Mucosa of gallbladder (tissue), 1 donor: ENCODE measurements at places on chromosomes 2 and 18.
A peak's percentile ranks its signal among the peaks of the same experiment; 100 is the strongest.

- DNase-seq = peak; percentile 19
These were observed 81.1 kb downstream of the RAPH1 start for GRCh38 chr2:203453858-203454451.

DNA sequence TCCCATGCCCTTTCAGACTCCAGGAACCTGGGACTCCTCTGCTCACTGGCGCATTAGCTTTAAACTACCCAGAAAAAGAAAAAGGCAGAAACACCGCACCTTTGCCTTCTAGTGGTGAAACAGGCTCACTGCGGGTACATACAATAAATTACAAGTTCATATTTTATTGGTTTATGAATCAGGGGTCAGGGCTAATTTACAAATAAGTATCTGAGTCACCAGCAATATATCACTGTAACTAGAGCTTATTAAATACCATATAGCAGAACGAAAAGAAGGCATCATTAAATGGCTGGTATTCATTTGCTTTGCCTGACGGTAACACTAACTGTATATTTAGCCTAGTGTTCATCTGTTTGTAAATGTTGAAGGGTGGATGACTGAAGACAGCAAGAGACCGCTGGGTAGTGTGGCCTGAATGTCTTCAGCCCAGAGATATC lies 26.9 kb upstream of the DTNB start:
- DNase-seq = peak; percentile 19

DNA sequence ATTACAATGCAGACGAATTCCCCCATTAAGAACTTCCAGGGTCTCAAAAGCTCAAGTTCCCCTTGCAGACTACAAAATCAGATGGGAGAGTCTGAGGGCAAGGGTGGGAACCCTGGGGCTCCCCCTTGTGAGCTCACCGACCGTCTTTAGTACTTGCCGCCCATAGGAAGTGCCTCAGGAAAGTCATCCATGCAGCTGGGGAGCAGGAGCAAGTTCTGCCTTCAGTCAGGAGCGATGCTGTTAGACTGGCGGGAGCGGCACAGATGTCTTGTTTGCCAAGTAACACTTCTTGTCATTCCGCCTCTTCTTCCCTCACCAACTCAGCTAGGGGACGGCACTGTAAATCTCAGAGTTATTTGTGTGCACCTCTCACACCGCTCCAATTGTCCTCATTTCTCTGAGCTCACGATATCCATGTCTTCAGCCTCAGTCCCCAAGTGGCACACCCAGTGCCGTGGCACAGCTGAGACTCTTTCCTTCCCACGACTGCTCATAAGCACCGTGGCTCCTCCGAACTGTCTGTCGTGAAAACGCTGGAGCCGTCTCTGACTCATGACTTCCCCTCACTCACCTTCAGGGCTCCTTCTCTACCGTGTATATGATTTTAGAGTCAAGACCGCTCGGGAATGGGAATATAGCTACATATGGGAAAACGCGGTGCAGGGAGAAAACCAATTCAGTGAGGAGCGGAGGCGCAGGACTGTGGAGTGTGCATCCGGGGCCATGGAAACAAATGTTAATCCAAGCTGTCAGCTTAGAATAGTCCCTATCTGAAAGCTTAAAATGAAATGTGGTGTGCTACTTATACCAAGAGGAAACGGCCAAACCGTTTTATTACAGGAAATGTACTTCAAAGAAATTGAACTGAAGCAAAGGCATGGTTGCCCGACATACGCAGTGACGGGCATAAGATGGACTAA lies 34.0 kb downstream of the UXS1 start:
- no peak for DNase-seq

DNA sequence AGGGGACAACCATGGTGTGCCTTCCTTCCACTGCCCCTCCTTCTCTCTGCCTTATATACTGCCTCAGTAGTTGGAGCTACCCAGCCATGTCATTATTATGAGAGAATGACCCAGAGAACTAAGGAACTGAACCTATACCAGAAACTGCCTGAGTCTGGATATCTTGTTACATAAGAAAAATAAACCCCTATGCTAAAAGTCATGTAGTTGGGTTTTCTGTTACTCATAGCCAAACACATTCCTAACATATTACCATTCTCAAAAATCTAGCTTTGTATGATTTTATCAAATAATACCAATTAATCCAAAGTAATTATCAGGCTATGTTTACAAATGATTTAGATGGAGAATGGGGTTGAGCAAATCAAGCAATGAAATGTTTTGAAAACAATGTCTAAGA lies 15.0 kb upstream of the KLF7 start:
- no peak for DNase-seq

DNA sequence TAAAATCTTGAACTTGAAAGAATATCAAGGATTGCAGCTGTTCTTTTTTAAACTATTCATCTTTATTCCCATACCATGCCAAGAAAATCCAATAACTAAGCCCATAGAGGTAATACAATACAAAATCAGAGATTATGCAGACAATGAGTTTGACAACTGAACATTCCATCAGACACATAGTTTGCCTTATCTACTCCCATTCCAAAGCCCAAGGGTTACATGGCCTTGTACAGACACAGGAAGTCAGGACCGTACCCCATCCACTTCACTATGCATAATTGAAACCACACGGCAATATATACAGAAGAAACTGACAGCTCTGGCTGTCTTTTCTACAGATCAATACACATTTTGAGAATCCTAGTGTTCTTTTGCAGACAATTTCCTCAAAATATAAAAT lies 181.3 kb downstream of the TMX3 start:
- DNase-seq = no peak

- DNase-seq = peak; percentile 43
These were observed 64.7 kb downstream of the DGKD start for GRCh38 chr2:233418761-233419546.

DNA sequence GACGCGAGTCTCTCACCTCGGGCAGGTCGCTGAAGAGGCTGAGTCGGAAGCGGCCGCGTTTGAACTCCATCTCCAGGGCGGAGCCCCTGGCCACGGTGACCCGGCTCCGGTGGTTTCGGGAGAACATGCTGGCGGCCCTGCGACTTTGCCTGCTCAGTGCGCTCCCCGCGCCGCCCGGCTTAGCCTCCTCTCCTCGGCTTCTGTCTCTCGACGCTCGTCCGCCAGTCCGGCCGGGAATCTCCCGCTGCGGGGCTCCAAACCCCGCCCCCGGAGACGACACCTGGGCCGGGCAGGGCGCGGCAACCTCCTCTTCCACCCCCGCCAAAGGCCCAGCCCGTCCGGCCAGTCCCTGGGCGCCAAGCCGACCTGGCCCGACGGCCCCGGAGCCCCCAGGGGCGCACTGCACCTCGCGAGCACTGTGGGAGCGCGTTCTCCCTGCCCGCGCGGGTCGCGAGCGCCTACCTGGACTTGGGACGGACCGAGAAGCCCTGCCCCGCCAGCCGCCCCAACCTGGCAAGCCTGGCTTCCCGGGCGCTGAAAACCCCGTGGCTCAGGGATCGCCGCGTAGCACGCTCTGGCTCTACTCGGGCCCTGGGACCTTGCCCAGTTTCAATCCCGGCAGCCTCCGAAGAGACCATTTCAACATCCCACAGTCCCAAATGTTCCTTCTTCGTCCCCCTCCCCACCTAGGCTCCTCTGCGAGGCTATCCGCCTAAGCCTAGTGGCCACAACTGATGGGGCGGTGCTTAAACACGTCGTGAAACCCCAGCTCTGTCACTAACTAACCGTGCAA lies at the start of gene RTKN:
Gene RTKN (minus strand): TSS at position 248 of the 793 bp plus-strand sequence. CDS start 121 bp downstream, at position 127.
- peak; percentile 60 for DNase-seq

- peak; percentile 10 for DNase-seq
These were observed 217 bp downstream of the PXDN start for GRCh38 chr2:1744151-1744445.

DNA sequence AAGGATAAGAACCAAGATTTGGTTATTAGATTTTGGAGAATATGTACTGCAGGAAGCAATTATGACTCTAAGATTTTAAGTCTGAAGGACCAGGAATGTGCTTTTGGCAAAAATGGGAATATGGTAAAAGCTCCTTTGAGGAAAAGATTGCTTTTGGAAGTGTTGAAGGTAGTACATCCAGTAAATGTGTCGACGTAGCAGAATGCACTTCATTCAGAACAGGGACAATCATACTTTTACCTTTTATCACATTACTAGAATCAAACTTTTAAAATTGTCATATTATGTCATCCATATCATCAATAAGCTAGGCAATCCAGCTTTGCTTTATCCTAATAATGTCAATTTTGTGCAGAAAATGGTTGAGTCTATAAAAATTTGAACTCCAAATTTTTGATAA lies 74.3 kb upstream of the MSTN start:
- DNase-seq = no peak

DNA sequence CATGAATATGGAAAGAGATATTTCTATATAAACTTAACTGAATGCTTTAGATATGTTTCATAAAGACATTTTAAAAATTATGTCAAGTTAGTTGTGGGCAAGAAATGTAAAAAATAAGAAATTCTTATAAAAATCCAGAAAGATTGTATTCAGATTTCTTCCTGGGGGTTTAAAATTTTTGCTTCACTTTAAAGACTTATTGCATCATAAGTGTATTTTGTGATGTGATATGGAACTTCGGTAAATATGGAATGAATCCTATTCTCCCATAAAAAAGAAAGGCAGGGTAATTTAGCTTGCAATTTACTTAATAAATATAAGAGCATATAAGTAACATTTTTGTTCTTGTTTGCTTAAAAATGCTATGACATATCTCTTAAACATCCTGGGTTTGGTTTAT lies 104.8 kb upstream of the CWC22 start:
- DNase-seq = no peak

DNA sequence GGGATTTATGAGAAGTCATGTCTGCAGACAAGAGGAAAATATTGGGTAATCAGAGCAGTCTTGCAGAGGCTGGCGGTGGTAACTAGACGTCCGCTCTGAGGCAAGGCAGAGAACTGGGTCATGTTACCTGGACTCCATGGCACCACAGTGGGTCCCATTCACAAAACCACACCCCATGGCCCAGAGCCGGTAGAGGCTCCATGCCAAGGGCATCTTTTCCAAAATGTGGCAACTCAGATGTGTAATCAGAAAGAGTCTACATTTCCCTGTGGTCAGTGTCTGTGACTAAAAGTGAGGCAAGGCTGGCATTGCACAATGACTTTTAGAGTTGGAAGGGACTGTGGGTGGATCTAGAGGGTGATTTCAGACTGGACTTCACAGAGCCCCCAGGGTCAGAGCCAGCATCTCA lies 113.1 kb downstream of the MREG start:
- no peak for DNase-seq

DNA sequence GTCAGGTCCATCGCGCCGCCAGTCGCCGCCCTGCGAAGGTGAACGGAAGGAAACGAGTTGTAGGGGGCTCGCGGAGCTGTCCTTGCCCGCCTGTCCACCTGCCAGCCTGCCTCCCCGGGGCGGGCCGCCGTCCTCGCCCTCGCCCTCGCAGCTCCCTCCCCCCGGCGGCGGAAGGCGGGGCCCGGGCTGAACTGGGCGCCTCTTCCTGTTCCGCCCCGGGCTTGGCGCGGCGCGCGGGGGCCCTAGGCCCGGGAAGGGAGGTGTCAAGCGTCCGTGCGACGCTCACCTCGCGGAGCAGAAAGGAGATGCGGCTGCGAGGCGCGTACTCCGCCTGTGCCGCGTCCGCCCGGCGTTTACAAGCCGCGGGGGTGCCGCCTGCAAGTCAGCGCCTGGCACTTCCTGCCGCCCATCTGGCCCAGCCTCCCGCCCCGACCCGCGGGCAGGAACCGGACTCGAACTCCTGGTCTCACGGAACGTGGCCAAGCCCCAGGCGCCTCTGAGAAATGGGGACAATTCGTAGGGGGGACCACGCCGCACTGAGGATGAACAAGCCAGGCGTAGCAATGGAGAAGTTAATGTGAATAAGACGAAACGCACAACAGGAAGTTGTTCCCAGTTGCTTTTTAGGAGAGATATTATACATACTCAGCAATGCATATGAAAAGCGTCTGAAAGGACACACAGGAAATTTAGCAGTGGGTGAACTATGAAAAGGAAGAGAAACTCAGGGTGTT lies at the start of gene CNPPD1:
Gene CNPPD1 (minus strand): TSS at position 108 of the 734 bp plus-strand sequence. CDS start 97 bp downstream, at position 11.
- DNase-seq = peak; percentile 87

GRCh38 chr2:110903548-110903947 lies 171.2 kb downstream of the ACOXL start:
- no peak for DNase-seq
